Activated CD4-positive, alpha-beta T cell treated with anti-CD3 and anti-CD28 coated beads, Interleukin-2, amount 10 ng/mL, durations not matched to agents 7 days and 5 days (primary cell): ENCODE measurements at places on chromosomes 7 and 10. TPM values are rescaled to one million over a fixed set of nuclear protein-coding genes. Genes with fewer than 3 reads are reported as not detected.
A peak's percentile ranks its signal among the peaks of the same experiment; 100 is the strongest.

The FBXL13 gene
- total RNA-seq = 0.15 TPM

The PLPP4 gene
- not detected for total RNA-seq

The SUN3 gene
- 0.64 TPM for total RNA-seq

The TWIST1 gene
- 0.25 TPM for total RNA-seq

The VWDE gene
- 3.5 TPM for total RNA-seq

The SH2B2 gene
- 0.12 TPM for total RNA-seq

The POU6F2 gene
- 0.12 TPM for total RNA-seq

DNA sequence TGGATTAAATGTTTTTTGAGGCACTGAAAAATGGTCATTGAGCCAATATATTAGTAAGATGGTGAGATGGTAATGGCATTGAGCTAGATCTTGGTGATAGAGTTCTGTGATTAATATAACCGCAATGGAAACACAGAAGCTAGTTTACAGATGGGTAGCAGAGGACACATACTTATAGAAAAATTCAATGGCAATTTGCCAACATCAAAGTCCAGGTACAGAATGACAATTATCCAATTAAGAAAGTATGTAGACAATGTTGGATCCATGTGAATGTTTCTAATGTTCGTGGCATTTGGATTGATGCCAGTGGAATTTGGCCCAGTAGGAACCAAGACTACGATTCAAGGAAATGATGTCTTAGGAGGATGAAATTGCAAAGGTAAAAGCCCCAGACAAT, 187.8 kb downstream of the GNAT3 start:
- DNase-seq = no peak

- no peak for DNase-seq
These were observed 8.9 kb upstream of the LBX1 start for GRCh38 chr10:101237982-101238731.

- DNase-seq = peak; percentile 52
These were observed 134.4 kb upstream of the FAM3C start for GRCh38 chr7:121530227-121531174.

- DNase-seq = no peak
These were observed 640.2 kb downstream of the ARL4A start for GRCh38 chr7:13327669-13328068.
